IPS DF 6.9 (cell line): ENCODE measurements at places on chromosomes 12 and 14.

GRCh38 chr14:73311708-73312030 is 74.4 kb downstream of the PAPLN start:
- no peak for DNase-seq

DNA sequence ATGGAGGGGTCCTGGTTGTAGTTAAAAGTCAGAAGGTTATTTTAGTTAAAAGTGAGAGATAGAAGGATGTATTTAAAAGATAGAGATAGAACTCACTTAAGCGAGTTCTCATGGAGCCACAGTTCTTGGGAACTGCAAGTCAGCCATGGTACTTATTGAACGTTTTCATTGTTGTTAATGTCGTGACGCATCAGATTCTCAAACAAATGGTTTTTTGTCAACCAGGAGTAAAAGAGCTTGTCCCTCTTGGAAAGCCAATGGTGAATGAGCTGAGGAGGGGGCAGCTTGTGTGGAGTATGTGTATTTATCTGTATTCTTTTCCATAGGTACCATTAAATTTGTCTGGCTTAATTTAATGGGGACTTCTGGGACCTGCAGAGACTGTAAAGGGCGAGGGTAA is 68.6 kb downstream of the FIGNL2 start:
- no peak for DNase-seq

- DNase-seq: no peak
Measured at GRCh38 chr12:51961834-51962233, 10.3 kb downstream of the ACVR1B start.

- DNase-seq: no peak
Measured at GRCh38 chr12:66599816-66600215, 79.1 kb downstream of the GRIP1 start.

DNA sequence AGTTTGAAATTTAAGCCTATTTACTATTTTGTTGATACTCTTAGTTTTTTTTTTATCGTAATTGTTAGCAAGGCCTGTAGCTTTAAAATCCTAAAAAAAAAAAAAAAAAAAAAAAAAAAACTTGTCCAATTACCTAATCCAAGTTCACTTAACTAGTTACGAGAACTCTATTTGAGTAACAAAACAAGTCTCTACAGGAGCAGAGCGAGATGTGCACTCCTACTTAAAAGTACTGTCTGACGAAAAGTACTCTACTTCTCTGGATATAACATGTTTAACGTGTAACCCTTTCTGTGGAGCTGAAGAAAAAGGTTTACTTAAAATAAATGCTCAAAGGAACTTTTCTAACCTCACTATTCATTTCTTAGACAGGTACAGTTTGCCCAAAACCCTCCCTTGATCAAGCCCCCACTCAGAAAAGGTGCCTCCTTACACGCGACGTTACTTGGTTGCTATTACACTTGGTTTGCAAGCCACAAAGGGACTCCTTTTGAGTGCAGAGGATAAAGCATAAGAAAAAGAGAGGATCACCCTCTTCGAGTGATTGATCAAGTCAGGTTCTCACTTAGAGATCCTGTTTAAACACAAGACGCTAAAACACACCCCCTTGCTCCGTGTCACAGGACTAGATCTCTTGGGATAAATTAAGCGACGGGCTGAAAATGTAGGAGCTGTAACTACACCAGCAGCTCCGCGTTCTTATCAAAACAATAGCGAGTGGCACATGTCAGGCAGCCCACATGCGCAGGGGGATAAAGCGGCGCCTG is 2.2 kb downstream of the BAZ1A start:
- no peak for DNase-seq

DNA sequence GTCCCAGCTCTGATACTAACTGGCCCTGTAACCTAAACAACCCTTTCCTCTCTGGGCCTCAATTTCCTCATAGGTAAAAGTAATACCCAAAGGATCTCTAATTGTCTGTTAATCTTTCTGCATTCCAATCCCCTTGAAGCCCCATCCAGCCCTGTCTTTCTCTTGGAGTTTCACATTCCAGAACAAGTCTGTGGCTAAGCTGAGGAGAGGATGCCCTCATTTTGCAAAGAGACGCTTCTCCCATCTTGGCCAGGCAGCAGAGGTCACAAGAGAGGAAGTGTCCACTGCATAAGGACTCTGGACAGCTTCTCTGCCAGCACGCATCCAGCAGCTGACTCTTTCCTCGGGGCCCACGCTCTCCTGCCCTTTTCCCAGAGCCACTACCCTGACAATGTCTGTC is 263.4 kb upstream of the FKBP4 start:
- DNase-seq: no peak

GRCh38 chr12:130431176-130431575 is 93.5 kb downstream of the PIWIL1 start:
- DNase-seq: no peak

DNA sequence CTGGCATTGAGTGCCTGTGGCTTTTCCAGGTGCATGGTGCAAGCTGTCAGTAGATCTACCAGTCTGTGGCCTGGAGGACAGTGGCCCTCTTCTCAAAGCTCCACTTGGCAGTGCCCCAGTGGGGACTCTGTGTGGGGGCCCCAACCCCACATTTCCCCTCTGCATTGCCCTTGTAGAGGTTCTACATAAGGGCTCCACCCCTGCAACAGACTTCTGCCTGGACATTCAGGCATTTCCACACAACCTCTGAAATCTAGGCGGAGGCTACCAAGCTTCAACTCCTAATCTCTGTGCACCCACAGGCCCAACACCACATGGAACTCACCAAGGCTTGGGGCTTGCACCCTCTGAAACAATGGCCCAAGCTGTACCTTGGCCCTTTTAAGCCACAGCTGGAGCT is 102.7 kb upstream of the PLEKHG7 start:
- DNase-seq: no peak

DNA sequence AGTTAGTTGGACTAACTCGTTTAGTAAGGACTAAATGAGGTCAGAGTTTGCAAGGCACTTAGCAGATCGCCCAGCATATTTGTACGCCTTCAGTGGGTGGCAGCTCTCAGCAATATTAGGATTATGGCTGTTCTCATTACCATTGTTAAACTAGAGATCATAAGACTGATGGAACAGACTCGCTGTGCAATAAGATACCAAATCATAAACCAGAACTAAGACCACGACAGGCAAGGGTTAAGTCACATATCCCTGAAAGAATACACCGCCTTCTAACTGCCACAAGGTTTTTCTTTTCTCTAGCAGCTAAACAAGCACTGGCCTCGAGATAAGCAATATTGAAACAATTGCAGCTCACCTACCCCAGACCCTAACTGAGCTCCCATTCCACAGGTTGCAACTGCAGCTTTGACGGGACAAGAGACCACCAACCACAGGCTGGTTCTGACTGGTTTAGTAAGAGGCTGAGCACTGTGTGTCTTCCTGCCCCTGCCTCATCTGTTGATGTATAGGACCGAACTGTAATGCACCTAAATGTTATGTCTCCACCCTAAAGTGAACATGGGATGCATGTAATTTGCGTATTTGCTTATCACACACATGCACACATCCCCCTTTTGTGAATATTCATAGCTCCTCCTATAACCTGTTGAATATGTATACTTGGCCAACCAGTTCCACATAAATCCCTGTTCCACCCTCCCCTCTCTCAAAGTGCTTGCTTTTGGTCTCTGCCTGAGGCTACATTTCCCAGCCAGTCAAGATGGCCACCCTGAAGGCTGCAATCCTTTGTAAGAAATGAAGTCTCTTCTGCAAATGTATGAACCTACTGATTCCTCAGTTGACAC is 153.2 kb downstream of the CALM1 start:
- no peak for DNase-seq

GRCh38 chr12:108214486-108214885 is 85.4 kb downstream of the WSCD2 start:
- no peak for DNase-seq

- DNase-seq: no peak
Measured at GRCh38 chr12:49920241-49920914, 16.7 kb upstream of the FAIM2 start.

DNA sequence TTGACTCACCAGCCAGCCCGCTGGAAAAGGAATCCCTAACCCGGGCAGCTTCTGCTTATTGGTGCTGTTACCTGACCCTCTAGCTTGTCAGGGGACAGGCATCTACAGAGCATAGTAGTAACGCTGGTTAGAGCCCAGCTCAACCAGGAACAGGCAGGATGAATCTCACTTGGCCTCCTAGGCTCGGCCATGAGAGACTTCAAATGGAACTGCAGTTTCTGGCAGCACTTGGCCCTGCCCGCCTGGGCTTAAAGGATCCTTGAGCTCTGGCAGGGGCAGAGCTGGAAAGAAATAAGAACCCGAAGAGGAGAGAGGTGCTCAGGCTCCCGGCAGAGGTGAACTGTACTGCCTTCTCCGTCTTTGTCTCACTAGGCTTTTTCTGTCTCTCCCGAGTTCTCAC is 2.3 kb upstream of the LHX5 start:
- no peak for DNase-seq

DNA sequence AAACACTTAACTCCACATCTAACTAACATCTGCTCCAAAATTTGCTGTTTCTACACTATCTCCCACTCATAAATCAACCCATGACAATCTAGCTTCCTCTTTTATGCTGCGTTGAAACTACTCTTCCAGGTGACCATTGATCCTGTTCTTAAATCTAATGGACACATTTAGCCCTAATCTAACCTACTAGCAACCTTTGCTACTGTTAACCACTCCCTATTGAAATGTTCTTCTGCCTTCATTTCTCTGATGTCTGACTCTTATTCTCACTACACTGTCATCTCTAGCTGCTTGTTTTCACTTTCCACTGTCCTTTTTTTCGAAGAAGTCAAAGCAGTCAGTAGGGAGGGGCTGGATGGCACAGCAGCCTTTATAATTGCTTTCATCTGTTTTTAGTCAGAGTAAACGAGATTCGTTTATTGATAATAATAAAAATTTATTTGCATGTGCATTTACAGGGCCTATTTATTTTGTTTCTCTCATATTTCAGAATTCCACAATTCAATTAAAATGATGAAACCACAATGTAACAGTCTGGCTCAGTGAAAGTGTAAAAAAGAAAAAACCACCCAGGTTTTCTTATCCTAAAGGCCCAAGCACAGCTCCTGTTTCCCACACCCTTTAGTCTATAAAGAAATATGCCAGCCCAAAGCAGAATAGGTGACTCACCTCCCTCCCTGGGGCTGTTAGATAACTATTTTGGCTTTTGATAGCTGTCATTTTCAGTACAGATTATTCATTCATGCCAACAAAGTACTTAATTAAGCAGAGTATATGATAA is 44.9 kb downstream of the ATP2B1 start:
- no peak for DNase-seq

GRCh38 chr14:80425686-80426085 is 214.4 kb upstream of the DIO2 start:
- no peak for DNase-seq

GRCh38 chr14:85250414-85251189 is 279.3 kb upstream of the FLRT2 start:
- peak; percentile 31 for DNase-seq

- no peak for DNase-seq
Measured at GRCh38 chr12:112170376-112170775, 45.0 kb downstream of the TRAFD1 start.

DNA sequence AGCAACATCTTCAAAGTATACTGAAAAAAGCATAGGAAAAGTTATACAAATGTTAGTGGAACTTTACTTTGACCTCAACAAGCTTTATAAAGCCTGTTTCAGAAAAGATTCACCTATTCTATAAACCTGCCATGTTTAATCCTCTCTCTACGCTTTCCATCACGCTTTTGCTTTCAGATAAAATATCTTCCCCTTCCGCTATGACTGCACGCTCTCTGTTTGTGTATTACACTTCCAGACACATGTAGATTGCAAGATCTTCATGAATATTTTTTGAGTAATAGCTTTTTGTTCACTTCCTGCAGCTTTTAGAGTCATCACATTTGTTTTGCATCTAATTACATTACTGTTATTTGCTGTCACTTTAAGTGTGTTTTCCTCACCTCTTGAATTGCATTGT is 271.4 kb downstream of the RASSF9 start:
- DNase-seq: no peak

- DNase-seq: no peak
Measured at GRCh38 chr12:87280356-87280755, 748.8 kb downstream of the C12orf50 start.

GRCh38 chr14:80117876-80118275 is 93.4 kb downstream of the DIO2 start:
- DNase-seq: no peak

DNA sequence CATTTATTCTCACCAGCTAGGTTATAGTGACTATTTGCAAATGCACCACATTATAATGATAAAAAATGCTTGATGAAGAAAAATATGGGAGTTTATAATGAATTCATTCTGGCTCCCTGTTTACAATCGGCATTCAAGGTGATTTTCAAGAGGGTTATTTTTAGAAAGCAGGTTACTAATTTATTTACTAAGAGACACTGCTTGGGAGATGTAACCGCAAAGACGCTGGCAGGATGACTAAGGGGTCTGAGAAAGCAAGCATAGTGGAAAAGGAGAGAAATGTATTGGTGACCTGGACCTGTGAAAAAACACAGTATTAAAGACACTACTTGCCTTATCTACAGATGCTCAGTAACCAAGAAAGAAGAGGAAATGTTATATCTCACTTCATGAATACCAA is 13.3 kb upstream of the PITPNM2 start:
- DNase-seq: no peak

- DNase-seq: no peak
Measured at GRCh38 chr12:23060161-23060560, 435.2 kb downstream of the ETNK1 start.
